NAMALWA (cell line): ENCODE measurements at places on chromosomes 7 and 10.

DNA sequence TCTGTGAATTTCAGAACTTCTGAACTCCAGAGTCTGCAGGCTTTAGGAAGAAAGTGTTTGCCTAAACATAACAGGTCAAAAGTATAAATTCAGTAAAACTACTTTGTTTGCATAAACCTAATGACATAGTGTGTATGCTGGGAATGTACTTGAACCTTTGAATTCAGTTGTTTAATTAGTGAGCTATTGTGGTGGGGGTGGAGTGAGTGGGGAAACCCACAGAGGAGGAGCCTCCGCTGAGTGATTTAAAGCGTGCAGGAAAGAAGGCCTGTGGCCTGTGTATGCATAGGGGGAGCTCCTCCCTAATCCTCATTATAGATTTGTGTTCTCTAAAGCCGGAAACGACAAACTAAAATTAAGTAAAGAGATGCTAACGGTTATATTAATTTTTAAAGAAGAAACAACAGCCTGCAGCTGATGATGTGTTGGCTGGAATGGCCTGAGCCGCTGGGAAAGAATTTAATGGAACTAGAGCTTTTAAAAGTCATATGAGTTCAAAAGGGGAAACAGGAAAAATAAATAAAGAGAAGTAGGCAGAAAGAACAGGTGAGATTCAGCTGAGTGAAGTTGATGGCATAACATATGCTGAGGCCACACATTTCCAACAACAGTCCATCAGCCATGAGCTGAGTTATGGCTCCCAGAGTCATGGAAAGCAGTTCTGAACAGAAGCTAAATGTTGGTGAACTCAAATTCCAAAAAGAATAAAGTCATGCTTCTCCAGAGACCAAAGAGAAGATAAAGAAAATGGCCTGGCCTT is 595.0 kb downstream of the GRM8 start:
- DNase-seq: peak; percentile 17

DNA sequence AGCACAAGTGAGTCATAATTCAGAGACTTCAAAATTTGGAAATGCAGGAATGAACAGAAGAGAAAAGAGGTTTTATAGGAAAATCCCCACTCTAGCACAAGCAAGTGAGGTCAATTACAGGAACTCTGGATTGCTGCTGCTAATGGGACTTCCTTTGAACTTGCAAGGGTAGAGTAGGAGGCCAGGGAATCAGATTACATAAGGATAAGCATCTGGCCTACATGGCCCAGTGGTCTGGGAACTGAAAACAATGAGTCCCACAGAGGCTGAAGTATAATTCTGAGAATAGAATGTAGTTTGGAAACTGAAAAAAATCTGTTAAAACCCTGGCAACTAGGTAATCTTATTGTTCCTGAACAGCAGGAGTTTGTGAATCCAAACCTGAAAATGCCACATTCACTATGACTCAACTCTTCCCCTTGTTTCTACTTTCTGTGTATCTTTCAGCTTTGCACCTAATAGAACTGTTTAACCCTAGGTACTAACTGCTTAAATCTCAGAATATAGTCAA is 66.5 kb downstream of the CTNNA3 start:
- DNase-seq: no peak

DNA sequence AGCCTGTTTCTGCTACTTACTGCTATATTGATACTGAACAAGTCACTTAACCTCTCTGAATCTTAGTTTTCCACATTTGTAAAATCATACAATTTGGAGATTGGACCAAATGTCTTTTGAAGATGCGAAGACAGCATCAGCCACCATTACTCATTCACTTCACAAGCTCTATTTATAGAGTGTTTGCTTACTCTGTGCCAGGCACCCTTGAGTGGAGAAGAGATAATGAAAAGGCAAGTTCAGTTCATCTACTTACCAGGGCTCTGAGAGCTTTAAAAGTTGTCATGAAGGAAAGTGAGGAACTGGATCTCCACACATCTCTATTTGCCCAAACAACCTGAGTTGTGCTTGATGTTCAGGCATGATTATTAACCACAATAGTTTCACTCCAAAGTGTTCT is 277.5 kb downstream of the CSTF2T start:
- no peak for DNase-seq

GRCh38 chr10:79331226-79331625 is 16.0 kb upstream of the PPIF start:
- no peak for DNase-seq
